GM10248 (cell line): ENCODE measurements at places on chromosomes 13 and 19.

GRCh38 chr13:33994826-33995502 is 177.0 kb downstream of the RFC3 start:
- DNase-seq = no peak

DNA sequence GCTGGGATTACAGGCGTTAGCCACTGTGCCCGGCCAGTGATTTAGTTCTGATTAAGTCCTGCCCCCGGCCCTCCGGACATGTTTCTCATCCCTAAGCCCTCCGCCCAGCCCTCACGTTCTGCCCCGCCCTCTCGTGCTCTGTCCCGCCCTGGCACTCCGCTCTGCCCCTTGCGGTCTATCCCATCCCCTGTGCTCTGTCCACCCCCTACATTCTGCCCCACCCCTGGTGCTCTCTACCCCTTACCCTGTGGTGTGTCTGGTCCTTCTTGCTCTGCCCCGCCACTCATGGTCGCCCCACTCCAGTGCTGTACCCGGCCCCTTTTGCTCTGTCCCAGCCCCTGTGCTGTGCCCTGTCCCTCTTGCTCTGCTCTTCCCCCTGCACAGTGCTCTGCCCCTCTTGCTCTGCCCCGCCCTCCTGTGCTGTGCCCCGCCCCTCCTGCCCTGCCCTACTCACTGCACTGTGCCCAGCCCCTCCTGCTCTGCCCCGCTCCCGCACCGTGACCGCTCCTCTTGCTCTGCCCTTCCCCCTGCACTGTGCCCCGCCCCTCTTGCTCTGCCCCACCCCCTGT is 3.0 kb downstream of the GTPBP3 start:
- DNase-seq = no peak

GRCh38 chr13:20109037-20109436 is 51.8 kb downstream of the GJA3 start:
- DNase-seq = no peak

DNA sequence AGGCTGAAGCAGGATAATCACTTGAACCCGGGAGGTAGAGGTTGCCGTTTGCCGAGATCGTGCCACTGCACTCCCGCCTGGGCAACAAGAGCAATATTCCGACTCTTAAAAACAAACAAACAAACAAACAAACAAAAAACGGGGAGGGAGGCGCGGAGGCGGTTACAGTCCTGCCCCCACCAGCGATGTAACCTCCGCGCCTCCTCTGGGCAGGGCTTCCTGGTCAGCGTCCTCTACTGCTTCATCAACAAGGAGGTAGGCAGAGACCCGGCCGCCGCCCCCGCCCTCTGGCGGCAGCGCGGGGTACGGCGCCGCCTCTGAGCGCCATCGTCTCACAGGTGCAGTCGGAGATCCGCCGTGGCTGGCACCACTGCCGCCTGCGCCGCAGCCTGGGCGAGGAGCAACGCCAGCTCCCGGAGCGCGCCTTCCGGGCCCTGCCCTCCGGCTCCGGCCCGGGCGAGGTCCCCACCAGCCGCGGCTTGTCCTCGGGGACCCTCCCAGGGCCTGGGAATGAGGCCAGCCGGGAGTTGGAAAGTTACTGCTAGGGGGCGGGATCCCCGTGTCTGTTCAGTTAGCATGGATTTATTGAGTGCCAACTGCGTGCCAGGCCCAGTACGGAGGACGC is 10.2 kb downstream of the SNRPD2 start:
- peak; percentile 85 for DNase-seq

GRCh38 chr19:16112778-16113177 is 1.1 kb downstream of the RAB8A start:
- DNase-seq = no peak

DNA sequence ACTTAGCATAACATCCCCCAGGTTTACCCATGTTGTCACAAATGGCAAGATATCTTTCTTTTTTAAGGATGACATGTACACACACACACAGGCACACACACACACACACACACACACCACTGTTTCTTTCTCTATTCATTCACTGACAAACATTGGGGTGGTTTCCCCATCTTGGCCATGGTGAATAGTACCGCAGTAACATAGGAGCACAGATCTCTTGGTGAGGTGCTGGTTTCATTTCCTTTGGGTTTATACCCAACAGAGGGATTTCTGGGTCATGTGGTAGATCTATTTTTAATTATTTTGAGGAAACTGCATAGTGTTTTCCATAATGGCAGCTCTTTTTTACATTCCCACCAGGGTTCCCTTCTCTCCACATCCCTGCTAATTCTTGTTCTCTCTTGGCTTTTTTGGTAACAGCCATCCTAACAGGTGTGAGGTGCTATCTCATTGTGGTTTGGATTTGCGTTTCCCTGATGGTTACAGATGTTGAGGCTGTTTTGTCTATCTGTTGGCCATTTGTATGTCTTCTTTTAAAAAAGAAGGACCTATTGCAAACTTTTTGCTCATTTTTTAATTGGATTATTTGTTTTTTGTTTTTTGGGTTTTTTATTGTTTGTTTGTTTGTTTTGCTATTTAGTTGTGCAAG is 251.7 kb upstream of the IRS2 start:
- no peak for DNase-seq

DNA sequence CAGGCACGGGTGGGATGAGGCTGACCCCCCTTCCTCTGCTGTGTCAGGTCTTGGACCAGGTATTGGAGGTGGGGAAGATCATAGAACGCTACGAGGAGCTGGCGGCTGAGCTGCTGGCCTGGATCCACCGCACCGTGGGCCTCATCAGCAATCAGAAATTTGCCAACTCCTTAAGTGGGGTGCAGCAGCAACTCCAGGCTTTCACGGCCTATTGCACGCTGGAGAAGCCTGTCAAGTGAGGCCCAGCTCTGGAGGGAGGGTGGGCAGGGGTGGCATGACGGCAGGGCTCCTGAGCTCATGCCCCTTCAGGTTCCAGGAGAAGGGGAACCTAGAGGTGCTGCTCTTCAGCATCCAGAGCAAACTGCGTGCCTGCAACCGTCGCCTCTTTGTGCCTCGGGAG is 35.3 kb downstream of the SPTBN4 start:
- DNase-seq = no peak

DNA sequence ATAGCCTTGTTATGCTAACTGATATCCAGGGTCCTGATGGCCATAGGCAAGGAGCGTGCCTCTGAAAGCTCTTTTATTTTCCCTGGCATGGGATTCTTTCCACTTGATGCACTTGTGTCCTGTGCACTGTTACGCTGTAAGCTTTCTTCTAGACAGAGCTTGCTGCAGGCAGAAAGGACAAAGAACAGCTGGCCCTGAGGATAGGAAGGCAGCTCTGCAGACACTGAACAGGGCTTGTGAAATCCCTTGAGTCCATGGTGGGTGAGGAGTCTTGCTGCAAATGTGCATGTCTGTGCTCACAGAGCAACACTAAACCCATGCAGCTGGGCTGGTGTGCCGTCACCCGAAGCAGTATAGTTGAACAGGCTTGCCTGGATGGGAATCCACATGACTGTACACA is 126.6 kb downstream of the AKAP11 start:
- no peak for DNase-seq

DNA sequence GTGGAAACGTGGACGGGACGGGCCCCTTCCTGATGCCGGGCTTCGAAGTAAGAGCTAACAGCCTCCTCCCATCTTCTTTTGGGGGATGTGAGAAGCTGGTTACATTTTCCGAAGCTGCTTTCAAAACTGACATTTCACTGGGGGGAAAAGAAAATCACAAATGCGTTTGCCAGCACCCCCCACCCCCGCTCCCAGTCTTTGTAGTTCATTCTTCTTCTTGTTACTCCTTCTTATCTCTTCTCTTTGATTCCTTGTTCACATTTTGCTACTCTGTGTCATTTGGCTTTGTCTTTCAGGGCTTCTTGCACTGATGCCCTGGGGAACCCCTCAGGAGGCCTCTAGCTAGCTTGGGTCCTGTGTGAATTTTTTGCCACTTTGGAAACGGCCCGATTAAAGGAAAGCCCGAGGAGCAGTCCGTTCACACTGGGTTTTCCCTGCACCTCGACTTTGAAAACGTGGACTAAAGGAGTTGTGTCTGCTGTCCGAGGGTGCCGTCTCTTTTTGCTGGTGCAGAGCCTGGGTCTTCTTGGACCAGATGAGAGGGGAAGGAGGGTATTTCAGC is 1.3 kb downstream of the CARM1 start:
- no peak for DNase-seq

- DNase-seq = no peak
Measured at GRCh38 chr13:102935896-102936321, 90.1 kb downstream of the ERCC5 start.

GRCh38 chr13:28406733-28407266 is 88.1 kb downstream of the FLT1 start:
- no peak for DNase-seq

GRCh38 chr19:55178781-55179599 is 1.1 kb downstream of the SYT5 start:
- DNase-seq = peak; percentile 95

DNA sequence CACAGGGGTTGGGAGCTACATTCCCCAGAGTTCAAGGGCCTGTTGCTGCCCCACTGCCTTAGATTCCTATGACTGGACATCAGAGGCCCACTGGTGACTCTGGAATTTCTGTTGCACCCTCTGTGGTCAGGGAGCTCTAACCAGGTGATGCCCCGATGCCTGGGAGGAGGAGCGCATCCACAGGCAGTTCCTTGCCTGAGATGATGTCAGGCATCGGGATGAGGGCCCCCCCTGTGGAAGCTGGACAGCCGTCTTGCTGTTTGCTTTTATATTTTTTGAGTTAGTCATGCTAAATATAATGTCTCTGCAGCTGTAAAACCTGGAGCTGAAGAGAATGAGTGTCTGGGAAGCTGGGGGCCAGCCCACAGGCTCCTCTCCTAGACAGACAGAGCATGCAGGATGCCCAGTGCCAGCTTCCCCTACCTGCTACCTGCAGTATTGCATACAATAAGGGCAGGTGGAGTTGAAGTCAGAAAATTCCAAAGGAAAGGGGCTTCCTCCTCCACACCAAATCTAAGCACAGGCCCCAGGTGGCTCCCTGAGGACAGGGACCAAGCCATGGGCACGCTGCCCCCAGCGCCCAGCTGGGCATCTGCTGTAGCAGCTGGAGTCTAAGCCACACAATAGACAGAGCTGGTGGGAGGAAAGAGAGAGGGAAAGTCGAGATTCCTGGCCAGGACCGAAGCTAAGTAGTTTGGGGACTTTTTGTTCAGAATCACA is 16.2 kb downstream of the COL4A2 start:
- DNase-seq = no peak

GRCh38 chr19:51064534-51065220 is at the start of gene KLK13:
Gene KLK13 (minus strand): TSS chr19:51065092. CDS start chr19:51065067, 25 bp downstream.
- DNase-seq = peak; percentile 44

- DNase-seq = no peak
Measured at GRCh38 chr13:29957320-29957719, 106.9 kb upstream of the UBL3 start.

GRCh38 chr13:85216576-85216975 is 582.6 kb downstream of the SLITRK6 start:
- no peak for DNase-seq

- DNase-seq = no peak
Measured at GRCh38 chr13:26442541-26442940, 114.9 kb upstream of the WASF3 start.

DNA sequence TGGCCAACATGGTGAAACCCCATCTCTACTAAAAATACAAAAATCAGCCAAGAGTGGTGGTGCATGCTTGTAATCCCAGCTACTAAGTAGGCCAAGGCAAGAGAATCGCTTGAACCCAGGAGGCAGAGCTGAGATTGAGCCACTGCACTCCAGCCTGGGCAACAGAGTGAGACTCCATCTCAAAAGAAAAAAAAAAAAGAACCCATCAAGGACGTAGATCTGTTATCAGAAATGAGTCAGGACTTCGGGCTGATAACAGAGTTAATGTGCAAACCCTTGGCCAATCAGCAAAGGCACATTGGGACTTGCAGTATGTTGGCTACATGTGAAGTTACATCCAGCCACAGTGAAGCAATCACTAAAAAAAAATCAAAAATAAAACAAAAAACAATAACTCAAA is 4.8 kb upstream of the LGALS7B start:
- DNase-seq = no peak

GRCh38 chr13:77918391-77919245 is at the start of gene EDNRB:
Gene EDNRB (minus strand): TSS chr13:77918831. CDS start chr13:77918573, 258 bp downstream.
- no peak for DNase-seq

GRCh38 chr13:80189889-80190597 is 150.9 kb downstream of the SPRY2 start:
- DNase-seq = no peak

GRCh38 chr19:6433663-6434062 is at the start of gene SLC25A41:
Gene SLC25A41 (minus strand): TSS chr19:6433763. CDS start chr19:6433693, 70 bp downstream.
- DNase-seq = no peak

DNA sequence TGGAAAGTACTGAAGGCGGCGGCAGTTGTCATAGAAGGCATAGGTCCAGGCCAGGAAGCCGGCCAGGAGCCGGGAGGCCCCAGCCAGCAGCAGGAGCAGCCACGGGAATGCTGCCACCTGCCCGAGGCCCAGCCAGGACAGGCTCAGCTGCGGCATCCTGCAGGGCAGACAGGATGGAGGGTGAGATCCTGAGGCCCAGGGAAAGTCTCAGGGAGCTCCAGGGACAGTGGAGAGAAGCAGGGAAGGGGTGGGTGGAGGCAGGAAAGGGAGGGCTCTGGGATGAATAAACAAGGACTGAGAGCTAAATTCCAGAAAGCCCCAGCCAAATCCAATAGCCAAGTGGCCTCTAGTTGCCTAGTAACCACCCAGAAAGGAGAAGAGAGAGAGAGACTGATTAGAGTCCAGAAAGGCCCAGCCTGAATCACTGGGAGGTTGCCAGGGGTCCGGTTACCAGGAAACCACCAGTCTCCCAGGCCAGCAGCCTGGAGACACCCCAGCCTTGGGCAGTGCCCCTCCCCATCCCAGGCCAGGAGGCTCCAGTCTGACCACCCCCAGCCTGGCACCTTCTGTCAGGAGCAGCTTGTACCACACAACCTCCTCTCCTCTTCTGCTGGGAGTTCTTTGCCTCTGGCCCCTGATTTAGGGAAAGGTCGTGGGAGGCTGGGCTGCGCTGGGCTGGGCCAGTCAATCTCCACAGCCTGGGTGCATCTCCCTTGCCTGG is 7.5 kb upstream of the OR10H5 start:
- DNase-seq = no peak

GRCh38 chr13:70960841-70961443 is 852.7 kb upstream of the KLHL1 start:
- no peak for DNase-seq

GRCh38 chr13:110138010-110138699 is 168.8 kb downstream of the COL4A1 start:
- DNase-seq = peak; percentile 60

GRCh38 chr19:55426042-55426441 is 17.1 kb downstream of the SHISA7 start:
- DNase-seq = no peak

- no peak for DNase-seq
Measured at GRCh38 chr13:59211606-59212005, 952.1 kb downstream of the DIAPH3 start.
